ENCODE measurements at places on chromosomes 16 and 17.

GRCh38 chr16:3112058-3112880 is at the start of gene ZNF205:
Gene ZNF205 (plus strand): TSS chr16:3112586. CDS start chr16:3113431, 845 bp downstream.
- peak; percentile 34 for DNase-seq

GRCh38 chr17:31250229-31250628 is 46.8 kb downstream of the OMG start:
- DNase-seq, result no peak

DNA sequence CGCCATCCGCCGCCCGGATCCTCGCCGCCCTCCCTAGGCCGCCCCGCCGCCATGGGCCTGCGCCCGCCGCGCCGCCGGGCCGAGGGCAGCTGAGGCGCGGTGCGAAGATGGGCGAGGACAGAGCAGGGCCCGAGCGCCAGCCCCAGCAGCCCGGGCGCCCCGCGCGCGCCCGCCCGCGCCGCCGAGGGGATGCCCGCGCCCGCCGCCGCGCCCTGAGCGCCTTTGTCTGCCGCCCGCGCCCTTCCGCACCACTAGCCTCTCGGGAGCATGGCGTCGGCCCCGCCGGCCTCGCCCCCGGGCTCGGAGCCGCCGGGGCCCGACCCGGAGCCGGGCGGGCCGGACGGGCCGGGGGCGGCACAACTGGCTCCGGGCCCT is 278 bp downstream of the RAB11FIP3 start:
- no peak for DNase-seq

GRCh38 chr16:67242138-67242730 is 5.0 kb downstream of the FHOD1 start:
- no peak for DNase-seq

- peak; percentile 26 for DNase-seq
Observed at GRCh38 chr17:70906808-70907207, 737.5 kb downstream of the KCNJ2 start.

GRCh38 chr17:145671-146541 is 8.5 kb downstream of the SCGB1C2 start:
- DNase-seq, result no peak

DNA sequence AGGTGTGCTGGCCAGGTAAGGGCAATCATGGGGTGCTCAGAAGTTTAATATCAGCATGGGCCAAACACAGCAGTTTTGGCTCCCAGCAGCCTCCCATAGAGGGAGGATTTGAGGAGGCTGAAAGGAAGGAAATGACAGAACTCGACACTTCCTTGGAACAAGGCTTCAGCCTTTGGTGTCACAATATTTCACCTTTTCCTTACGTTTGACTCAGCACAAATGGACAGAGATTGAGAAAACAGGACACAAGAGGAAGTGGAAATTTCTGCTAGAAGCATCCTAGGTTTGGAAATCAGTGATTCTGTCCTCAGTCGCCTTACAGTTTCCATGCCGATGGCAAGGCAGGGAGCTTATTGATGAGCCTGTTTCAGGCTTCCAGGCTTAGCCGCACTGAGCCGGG is 181.4 kb downstream of the MAF start:
- DNase-seq, result no peak

GRCh38 chr17:21214777-21215541 is 998 bp upstream of the TMEM11 start:
- no peak for DNase-seq

GRCh38 chr17:51995797-51996403 is 162.6 kb downstream of the CA10 start:
- no peak for DNase-seq

GRCh38 chr17:74618451-74618850 is 5.1 kb downstream of the CD300E start:
- no peak for DNase-seq

GRCh38 chr16:57601801-57602478 is 26.5 kb upstream of the ADGRG1 start:
- no peak for DNase-seq

All from NCI-H526 treated with DMSO at 0.1 percent for 48 hours (cell line).